Activated CD4-positive, alpha-beta T cell treated with anti-CD3 and anti-CD28 coated beads, Interleukin-2, amount 50 U/mL, for 24 hours (primary cell): ENCODE measurements at places on chromosomes 7 and 10.

GRCh38 chr10:113108194-113108835 is 158.3 kb downstream of the TCF7L2 start:
- no peak for DNase-seq

DNA sequence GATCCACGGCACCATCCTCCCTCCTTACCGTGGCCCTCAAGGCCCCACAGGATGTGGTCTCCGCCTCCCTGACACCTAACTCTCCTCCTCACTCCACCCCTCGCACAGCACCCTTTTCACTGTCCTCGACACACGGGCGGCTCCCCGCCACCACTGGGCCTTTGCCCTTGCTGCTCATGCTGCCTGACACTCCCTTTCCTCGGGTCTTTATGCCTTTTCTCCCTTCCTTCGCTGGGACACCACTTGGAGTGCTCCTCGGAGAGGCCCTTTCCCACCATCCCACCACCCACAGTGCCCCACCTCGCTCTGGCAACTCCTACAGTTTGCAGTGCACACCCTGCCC is 7.9 kb upstream of the INMT start:
- DNase-seq: no peak

GRCh38 chr10:126207313-126207771 is 180.9 kb downstream of the ADAM12 start:
- DNase-seq: no peak

GRCh38 chr10:69246036-69246435 is 25.9 kb downstream of the HKDC1 start:
- DNase-seq: no peak
